Activated naive CD8-positive, alpha-beta T cell treated with anti-CD3 and anti-CD28 coated beads for 36 hours (primary cell): ENCODE measurements at places on chromosomes 3 and 15. TPM values are rescaled to one million over a fixed set of nuclear protein-coding genes. Genes with fewer than 3 reads are reported as not detected.
A peak's percentile ranks its signal among the peaks of the same experiment; 100 is the strongest.

DNA sequence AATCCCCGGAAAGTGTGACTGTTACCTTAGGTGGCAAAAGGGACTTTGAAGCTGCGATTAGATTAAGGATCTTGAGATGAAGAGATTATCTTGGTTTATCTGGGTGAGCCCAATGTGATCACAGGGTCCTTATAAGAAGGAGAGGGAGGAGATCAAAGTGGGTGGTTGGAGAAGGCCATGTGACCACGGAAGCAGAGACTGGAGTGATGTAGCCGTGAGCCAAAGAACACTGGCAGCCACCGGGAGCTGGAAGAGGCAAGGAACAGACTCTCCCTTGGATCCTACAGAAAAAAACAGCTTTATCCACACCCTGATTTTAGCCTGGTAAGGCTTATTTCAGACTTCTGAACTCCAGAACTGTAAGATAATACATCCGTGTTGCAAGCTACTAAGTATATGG is 29.9 kb downstream of the CRABP1 start:
- no peaks in the 10 kb centered on the region for H3K4me1 ChIP-seq
- no peaks in the 10 kb centered on the region for H3K27me3 ChIP-seq
- H3K36me3 ChIP-seq: no peaks in the 10 kb centered on the region
- DNase-seq: no peak
- no peak overlapping the region for H3K27ac ChIP-seq

GRCh38 chr3:115651599-115651998 is 28.3 kb downstream of the GAP43 start:
- peaks cover 38% of the 10 kb centered on the region for H3K27me3 ChIP-seq
- DNase-seq: no peak
- H3K27ac ChIP-seq: no peak overlapping the region
- no peaks in the 10 kb centered on the region for H3K36me3 ChIP-seq

- no peaks in the 10 kb centered on the region for H3K27me3 ChIP-seq
- no peaks in the 10 kb centered on the region for H3K36me3 ChIP-seq
- H3K27ac ChIP-seq: no peak overlapping the region
- DNase-seq: no peak
- H3K4me1 ChIP-seq: no peaks in the 10 kb centered on the region
- no peak overlapping the region for H3K4me3 ChIP-seq
Observed at GRCh38 chr15:51561271-51561670, 61.3 kb downstream of the DMXL2 start.

DNA sequence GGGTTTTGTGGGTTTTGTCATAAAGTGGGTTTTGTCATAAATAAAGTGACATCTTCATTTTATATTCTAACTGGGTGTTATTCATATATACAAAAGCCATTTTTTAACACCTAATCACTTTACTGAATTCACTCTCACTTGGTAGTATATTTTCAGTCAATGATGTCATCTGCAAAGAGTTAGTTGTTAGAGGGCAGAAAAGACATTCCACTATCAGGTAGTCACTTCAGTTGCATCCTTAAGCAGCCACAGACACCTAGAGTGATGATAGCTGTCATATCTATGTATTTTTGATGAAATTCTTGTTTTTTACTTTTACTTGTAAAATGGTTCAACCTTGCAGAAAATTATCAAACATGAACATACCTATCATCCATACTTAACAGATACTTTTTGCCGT is 89.0 kb downstream of the DHX36 start:
- H3K27ac ChIP-seq: no peak overlapping the region
- H3K36me3 ChIP-seq: no peaks in the 10 kb centered on the region
- DNase-seq: no peak
- H3K4me1 ChIP-seq: no peaks in the 10 kb centered on the region
- H3K4me3 ChIP-seq: no peak overlapping the region

- H3K4me3 ChIP-seq: no peak overlapping the region
- no peak for DNase-seq
- H3K36me3 ChIP-seq: no peaks in the 10 kb centered on the region
- no peaks in the 10 kb centered on the region for H3K27me3 ChIP-seq
Observed at GRCh38 chr3:62056658-62057057, 316.7 kb downstream of the FEZF2 start.

DNA sequence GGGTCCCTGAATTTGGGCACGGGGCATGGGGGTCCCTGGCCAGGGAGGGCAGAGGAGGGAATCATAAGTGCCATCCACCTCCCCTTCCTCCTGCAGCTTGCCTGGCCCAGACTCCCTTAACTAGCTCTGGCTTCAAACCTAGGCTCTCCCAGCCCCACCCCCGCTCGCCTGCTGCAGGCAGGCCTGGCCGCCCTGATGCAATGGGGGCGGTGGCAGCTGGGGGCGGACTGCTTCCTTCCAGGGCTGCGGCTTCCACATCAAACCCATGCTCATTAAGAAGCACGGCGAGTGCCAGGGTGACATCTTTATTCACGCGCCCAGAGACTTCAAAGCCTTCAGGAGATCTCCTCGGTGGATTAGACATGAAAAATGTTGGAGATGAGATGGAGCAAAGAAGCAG is 123.1 kb downstream of the TPRA1 start:
- H3K27ac ChIP-seq: no peak overlapping the region
- peaks cover 9% of the 10 kb centered on the region for H3K27me3 ChIP-seq
- H3K4me1 ChIP-seq: peaks cover 2% of the 10 kb centered on the region
- H3K36me3 ChIP-seq: no peaks in the 10 kb centered on the region
- H3K4me3 ChIP-seq: no peak overlapping the region

DNA sequence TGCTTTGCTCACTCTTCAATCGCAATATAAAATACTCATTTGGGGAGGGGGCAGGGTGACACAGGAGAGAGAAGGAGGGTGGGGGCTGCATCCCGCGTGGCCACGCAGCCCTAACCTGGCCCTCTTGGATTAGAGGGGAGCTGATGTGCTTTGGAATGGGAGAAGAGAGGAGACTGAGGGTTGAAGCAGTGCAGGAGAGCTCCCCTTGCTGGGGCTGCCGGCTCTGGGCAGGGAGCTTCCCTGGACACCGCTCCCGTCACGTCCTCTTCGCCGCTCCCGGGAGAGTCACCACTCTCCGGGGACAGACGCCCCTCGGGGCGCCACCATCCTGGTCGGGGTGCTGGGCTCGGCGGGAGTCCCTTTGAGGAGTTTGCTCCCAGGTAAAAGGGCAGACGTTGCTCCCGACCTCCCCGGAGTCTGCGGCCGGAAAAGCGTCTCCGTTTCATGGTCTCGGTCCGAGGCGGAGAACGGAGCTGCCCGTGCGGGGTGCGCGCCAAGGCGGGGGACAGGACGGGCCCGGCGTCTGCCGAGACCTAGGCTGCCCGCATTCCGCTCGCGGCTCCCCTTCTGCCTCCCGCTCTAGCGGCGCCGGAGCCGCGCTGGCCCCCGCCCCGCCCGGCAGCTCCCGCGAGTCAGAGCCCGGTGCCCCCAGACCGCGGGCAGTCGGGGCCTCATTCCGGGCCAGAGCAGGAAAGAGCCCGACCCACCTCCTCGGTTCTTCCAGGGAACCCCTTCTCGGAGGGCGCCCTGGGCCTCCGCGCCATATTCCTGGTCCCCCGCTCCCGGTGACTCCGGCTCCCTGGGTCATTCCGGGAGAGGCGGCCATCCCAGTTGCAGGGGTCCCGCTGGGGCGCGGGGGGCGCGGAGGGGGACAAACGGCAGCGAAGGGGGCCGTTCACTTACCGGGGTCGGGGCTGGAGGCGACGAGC is 603 bp downstream of the SLC7A14 start:
- no peaks in the 10 kb centered on the region for H3K4me1 ChIP-seq
- peaks cover 5% of the 10 kb centered on the region for H3K36me3 ChIP-seq
- no peak overlapping the region for H3K27ac ChIP-seq
- DNase-seq: no peak

DNA sequence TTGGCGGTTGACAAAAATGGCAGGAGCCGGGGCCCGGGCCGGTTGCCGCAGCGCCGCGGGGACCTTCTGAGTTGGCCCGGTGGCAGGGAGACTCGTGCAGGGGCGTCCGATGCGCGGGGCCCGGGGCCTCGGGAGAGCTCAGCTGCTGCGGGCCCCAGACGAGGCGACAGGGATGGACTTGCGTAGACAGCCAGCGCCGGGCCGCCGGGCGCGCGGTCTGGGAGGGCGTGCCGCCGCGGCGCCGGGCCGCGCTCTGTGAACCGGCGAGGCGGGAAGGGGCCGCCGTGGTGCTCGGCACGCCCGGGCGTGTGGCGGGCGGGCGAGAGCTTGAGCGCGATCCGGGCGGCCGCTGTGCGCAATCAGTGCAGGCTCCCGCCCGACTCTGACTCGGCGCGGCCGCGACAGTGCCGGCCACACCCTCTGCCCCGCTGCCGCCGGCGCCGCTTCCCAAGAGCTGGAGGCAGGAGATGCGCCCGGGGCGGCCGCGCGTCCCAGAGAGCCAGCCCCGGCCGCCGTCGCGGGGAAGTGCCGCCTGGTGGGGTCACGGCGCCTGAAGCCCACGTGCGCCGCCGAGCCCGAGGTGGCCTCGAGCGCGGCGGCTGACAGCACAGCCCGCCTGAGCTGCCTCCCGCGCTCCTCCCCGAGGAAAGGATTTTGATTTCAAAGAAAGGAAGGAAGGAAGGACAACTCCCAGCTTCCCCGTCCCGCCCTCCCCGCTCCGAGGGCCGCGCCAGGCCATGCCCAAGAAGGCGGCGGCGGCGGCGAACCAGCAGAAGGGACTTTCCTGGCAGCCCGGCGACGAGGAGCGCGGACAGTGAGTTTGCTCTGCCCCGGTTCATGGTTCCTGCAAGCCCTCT is 657 bp downstream of the TLNRD1 start:
- H3K4me3 ChIP-seq: peak overlapping the region; percentile 90
- H3K4me1 ChIP-seq: peaks cover 36% of the 10 kb centered on the region
- DNase-seq: peak; percentile 62
- peaks cover 28% of the 10 kb centered on the region for H3K36me3 ChIP-seq

- peaks cover 2% of the 10 kb centered on the region for H3K27me3 ChIP-seq
- H3K36me3 ChIP-seq: peaks cover 2% of the 10 kb centered on the region
- no peak for DNase-seq
- H3K27ac ChIP-seq: no peak overlapping the region
Observed at GRCh38 chr3:50972029-50972428, 297.3 kb downstream of the DOCK3 start.

- H3K4me3 ChIP-seq: peak overlapping the region; percentile 72
- H3K4me1 ChIP-seq: peaks cover 48% of the 10 kb centered on the region
- peaks cover 14% of the 10 kb centered on the region for H3K36me3 ChIP-seq
Observed at GRCh38 chr3:143122608-143123352, 3.2 kb downstream of the CHST2 start.

GRCh38 chr3:51191768-51192167 is 193.3 kb upstream of the MANF start:
- H3K4me3 ChIP-seq: no peak overlapping the region
- H3K27me3 ChIP-seq: no peaks in the 10 kb centered on the region
- H3K4me1 ChIP-seq: peaks cover 21% of the 10 kb centered on the region
- no peak overlapping the region for H3K27ac ChIP-seq
- no peak for DNase-seq

- no peak overlapping the region for H3K4me3 ChIP-seq
- no peaks in the 10 kb centered on the region for H3K4me1 ChIP-seq
- no peak for DNase-seq
- H3K36me3 ChIP-seq: no peaks in the 10 kb centered on the region
- H3K27ac ChIP-seq: no peak overlapping the region
Observed at GRCh38 chr15:37054336-37054735, 46.0 kb downstream of the MEIS2 start.

BHLHE40 gene
- 294 TPM for total RNA-seq

PLAAT1 gene
- 0.25 TPM for total RNA-seq

DOCK3 gene
- total RNA-seq: 2.1 TPM
